ENCODE measurements at places on chromosomes 4 and X.

GRCh38 chrX:48938721-48939425 lies 18.5 kb downstream of the OTUD5 start:
- no peak for DNase-seq

GRCh38 chrX:10508891-10509290 lies 111.5 kb downstream of the MID1 start:
- DNase-seq = no peak

DNA sequence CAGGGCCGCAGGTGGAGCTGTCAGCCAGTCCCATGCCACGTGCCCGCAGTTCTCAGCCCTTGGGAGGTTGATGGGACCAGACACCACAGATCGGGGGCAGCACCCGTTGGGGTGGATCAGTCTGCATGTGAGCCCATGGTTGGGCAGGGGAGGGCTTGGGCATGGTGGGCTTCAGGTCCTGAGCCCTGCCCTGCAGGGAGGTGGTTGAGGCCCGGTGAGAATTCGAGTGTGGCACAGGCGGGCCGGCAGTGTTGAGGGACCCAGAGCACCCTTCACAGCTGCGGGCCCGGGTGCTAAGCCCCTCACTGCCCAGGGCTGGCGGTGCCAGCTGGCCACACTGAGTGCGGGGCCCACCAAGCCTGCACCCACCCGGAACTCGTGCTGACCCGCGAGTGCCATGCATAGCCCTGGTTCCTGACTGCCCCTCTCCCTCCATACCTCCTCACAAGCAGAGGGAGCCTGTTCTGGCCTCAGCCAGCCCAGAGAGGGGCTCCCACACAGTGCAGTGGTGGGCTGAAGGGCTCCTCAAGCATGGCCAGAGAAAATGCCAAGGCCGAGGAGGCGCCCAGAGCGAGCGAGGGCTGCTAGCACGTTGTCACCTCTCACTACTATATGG lies 696.1 kb downstream of the TGIF2LX start:
- DNase-seq = no peak

GRCh38 chr4:32192363-32192762 lies 1472.2 kb downstream of the PCDH7 start:
- no peak for DNase-seq

DNA sequence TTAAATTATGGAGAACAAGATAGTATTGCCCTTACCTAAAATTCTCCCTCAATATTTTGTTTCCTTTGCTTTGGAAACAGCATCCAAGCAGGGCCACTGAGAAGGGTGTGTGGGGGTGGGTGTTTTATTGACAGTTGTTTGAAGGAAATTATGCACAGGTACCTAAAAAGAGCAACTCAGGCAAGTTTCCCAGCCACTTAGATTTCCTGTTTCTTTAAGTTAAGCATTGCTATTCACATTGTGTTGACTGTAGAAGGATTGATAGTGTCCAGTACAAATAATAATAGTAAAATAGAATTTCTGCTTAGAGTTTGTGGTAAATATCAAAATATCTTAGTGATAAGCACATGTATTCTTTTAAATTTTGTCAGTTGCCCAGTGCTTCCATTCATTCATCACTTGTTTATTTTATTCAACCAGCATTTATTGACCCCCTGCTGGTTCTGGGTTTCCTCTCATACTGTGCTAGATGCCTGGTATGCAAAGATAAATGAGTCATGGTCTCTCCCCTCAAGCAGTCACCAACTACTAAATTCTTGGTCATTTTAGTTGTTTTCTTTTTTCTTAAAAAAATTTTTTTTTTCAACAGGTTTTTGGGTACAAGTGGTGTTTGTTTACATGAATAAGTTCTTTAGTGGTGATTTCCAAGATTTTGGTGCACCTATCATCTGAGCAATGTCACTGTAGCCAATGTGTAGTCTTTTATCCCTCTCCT lies 50.0 kb downstream of the GALNT7 start:
- DNase-seq = no peak

DNA sequence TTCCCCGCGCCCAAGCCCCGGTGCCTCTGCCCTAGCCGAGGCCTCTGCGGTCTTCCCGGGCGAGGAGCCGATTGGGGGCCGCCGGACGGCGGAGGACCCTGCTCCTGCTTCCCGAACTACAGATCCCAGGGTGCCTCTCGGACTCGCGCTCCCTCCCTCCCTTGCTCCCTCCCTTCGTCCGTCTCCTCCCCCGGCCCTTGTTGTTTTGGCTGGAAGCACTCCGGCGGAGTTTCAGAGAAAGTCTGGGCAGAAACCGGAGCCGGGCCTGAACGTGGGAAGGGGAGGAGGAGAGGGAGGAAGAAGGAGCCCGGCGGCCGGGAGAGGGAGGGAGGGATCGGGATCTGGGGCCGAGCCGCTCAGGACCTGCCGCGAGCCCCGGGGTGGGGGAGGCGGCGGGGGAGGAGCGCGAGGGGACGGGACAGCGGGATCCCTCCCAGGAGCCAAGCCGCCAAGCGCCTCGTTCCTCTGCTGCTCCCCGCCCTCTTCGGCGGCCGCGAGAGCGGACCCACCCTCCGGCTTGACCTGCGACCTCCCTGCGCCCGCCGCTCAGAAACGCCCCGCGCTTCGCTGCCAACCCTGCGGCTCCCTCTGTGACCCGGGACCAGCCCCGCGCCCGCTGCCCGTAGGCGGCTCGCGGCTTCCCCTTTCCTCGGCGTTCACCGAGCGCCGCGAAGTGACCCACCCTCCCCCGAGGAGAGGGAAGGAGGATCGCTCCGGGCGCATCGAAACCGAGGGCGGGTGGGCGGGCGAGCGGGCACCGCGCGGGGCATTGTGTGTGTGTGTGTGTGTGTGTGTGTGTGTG lies 496 bp upstream of the GAB1 start:
- DNase-seq = peak; percentile 23

- DNase-seq = no peak
Observed at GRCh38 chr4:40592034-40592433, 37.6 kb downstream of the RBM47 start.

DNA sequence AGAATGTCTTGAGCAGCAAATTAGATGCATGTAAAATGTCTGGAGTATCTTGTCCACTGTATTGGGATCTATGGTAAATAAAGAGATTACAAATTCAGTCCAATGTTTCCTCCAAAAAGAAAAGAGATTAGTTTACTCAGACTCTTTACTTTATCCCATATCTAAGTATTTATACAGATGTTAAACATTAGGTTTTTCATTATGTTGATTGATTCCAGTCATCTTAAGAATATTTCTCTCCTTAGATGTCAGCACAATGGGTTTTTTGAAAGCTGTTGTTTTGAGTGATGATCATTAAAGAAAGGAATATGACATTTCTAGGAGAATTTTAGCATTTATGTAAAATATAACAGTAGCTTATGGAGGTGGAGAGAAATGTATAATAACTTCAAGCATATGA lies 938.9 kb downstream of the C4orf33 start:
- DNase-seq = no peak

GRCh38 chr4:54976682-54977081 lies 148.7 kb downstream of the KDR start:
- DNase-seq = no peak

DNA sequence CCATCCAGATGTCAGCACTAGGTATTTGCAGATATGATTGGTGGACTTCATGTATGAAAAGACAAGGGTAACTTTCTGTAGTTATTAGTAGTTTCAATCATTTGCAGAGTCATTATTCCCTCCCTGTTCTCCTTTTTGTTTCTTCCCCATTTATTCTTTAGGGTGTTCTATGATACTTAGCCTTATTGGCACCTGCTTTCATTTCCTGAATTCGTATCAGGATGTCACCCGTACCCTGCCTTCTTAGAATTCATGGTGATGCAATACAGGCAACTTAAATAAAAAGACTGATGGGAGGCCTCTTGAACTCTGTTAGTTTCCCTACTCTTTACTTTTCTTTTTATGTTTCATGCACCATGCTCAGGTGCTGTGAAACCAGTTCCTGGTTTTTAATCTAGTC lies 24.2 kb downstream of the MAGED1 start:
- DNase-seq = no peak

DNA sequence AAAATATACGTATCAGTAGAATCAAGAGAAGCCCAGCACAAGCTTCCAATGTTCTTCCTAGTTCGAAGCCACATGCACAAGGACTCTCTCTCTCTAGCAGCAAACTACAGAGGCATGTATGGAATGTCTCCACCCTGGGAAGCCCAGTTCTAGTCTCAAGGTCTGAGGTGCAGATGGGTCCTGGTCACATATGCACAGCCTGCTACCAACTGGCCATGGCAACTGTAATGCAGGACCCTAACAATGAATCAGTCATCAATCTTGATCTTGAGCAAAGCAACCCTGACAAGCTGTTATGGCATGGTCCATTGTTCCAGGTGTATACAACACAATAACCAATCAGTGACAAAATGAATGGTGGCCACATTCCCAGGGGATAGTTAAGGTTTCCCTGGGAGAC lies 55.8 kb downstream of the MBNL3 start:
- DNase-seq = no peak

DNA sequence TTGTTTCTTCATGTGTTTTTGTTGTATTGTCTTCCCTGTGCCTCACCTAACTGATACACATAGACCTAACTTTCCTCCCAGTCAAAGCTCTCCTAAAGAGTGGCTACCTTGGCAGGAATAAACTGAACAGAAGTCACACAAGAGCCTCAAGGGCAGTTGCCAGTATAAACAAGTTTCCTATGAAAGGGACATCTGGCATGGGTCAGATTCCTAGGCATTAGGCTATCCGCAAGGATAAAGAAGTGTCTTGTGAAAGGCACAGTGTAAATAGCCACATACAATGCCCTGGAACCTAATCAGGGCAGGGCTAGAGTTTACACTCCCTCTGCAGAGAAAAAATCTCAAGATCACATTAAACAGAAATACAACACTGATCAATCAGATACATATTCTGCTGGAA lies 220.8 kb downstream of the SPANXN3 start:
- no peak for DNase-seq

GRCh38 chr4:175373031-175373430 lies 439.0 kb downstream of the GPM6A start:
- no peak for DNase-seq

DNA sequence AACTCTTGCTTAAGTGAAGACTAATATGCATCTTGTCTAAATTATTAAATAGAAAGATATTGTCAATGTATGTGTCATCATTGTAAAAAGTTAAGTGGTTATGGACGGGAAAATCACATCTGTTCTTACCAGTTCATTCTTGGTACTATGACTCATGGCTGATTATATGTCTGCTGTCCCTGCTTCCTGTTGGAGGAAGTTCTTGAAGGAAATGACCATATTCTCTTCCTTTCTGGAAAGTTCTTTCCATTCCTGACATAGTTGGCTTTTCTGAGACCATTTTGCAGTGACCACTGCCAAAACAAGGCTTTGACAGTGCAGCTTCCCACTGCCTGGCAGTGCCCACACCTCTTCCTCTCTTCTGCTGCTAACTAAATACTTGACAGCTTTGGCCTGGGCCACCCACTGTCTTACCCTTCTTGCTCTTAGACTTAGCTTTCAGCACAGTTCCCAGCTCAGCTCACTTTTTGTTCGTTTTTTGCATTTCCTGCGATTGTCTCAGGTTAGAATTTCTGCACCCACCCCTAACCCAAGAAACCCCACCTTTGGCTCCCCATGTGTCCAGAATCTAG lies 13.2 kb upstream of the CLDN24 start:
- DNase-seq = no peak

- DNase-seq = no peak
Observed at GRCh38 chrX:20487227-20487626, 220.5 kb upstream of the RPS6KA3 start.

DNA sequence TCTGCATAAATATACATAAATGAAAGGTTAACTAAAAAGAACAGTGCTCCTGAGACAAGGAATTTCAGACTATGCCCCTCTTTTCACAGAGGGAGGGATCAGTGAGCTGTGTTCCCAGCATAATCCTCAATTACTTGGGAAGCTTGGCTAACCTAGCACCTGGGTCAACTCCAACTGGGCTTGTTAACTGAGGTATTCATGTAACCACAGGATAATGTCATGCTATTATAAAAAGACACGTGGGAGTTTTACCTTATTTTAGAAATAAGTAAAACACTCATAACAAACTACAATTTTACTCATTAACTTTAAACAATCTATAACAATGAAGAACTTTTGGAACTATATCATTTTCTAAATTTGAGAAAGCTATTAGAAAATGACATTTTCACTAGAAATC lies 48.6 kb downstream of the RPGR start:
- no peak for DNase-seq

DNA sequence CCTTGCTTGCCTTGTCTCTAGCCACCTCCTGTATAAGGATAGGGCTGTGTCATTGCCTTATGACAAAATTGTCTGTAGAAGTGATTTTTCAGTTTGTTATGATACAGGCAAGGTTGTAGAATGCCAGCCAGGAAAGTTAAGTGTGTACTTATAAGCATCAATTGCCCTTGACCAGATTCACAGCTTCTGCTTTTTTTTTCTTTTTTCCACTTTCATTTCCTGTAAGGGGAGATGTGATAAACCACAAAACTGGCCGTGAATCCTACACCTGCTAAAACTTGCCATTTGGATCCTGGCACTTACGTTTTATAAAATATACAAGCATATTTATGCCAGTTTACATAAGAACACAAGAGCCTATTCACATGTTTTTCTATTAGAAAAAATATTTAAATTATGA lies 35.0 kb upstream of the BMPR1B start:
- no peak for DNase-seq

GRCh38 chr4:26931966-26932365 lies 71.3 kb downstream of the STIM2 start:
- no peak for DNase-seq

GRCh38 chr4:139574641-139575040 lies 18.6 kb upstream of the SETD7 start:
- no peak for DNase-seq

DNA sequence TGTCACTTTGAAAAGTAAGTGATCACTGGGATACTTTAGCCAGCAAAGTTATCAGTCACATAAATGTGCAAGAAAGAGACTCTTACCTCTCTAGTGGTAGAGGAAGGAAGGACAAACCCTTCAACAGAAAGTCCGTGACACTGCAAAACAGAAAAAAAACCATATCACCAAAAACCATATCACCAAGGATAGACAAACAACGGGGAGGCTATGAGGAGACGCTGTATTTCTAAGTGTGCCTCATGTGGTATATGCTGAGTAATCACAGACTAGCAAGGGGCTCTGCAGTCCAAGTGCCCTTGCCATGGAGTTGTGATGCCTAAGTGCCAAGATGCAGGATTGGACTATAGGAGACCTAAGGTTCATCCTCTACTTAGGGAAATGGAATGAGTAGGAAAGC lies 11.5 kb upstream of the HDAC8 start:
- DNase-seq = no peak

- DNase-seq = no peak
Observed at GRCh38 chr4:120844528-120844921, 78.0 kb downstream of the PRDM5 start.

Data from cortex of kidney (tissue), 1 donor.